D721Med (cell line): ENCODE measurements at places on chromosomes 6 and 20.

DNA sequence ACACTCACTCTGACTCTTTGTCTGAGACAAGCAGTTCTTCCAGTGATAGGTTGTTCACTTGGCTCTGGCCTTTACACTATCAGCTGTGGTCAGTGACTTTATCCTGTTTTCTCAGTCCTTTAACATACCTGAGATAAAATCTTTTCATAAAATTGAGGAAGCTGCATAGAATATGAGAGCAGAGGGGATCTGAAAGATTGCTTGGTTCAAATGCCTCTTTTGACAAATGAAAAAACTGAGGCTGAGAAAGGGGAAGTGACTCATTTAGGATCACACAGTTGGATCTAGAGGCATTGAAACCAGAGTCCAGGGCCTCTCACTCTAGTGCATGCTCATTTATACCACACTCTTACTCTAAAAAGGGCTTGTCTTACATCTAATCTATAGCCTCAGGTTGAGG is 277.0 kb upstream of the TBX18 start:
- DNase-seq = no peak

DNA sequence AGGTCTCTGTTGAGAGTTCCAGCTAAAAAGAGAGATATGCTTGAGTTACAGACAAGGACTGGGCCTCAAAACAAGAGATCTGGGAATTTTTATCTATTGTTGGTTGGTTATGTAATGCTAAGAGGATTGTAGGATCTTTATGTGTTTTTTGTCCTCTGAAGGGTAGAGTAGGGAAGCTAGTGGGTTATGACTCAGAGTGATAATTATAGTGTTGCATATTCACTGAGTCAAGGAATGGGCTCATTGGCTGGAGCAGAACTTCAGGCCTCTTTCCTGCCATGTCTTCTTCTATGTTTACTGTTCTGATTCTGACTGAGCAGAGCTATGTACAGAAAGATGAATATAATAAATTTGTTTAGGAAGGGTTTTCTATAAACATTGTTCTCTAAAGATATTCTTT is 66.1 kb upstream of the NOX3 start:
- no peak for DNase-seq

DNA sequence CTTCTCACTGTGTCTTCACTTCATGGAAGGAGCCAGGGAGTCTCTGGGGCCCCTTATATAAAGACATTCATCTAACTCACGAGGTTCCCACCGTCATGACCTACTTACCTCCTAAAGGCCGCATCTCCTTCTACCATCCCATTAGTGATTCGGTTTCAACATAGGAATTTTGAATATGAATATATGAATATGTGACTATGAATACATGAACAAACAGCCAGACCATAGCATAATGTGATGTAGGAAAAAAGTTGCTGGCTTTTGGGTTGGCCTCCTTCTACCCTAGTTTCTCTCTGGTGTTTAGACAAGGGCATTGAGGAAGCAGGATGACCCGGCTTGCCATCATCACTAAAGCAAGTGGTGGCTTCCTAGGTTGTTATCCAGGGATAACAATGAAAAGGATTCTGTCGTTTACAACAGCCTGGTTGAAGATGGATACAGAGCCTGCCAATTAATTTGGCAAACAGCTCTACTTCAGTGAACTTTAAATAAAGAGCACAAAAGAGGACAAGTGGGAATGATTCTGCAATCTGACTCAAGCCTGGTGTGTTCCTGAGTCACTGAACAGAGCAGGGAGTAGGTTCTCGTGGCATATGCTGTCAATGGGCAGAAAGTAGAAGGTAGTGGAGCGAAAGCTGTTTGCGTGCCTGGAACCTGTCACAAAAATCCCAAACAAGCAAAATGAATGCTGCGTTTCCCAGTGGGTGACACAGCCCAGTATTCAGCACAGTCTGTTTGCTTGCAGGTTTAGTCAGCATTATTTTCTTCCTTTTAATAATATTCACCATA is 44.0 kb upstream of the DOK5 start:
- no peak for DNase-seq

GRCh38 chr6:115901896-115902295 is 158.8 kb downstream of the FRK start:
- DNase-seq = no peak

- DNase-seq = no peak
Measured at GRCh38 chr6:115271434-115271833, 789.3 kb downstream of the FRK start.

DNA sequence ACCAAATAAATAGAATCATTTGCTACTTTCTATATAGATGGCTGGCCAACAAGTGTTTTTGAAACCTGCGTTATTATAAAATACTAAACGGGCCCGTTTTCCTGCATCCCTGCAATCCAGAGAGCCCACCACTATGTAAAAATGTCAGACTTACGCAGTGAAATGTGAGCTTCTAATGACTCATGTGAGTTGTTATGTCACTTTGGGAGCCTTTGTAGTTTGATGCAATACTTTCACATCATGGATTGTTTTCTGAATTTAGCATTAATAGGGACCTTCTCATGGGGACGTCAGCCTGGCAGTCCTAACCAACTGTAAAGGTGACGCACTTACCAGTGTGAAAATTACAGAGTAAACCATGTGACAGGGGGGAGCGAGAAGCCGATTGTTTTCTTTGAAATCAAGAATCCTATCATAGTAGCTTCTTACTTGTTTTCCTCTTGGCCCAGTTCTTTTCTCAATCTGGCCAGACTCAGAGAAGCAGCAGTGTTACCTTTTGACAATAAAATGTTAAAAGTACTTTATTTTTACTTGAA is 75.3 kb downstream of the SSR1 start:
- DNase-seq = no peak

DNA sequence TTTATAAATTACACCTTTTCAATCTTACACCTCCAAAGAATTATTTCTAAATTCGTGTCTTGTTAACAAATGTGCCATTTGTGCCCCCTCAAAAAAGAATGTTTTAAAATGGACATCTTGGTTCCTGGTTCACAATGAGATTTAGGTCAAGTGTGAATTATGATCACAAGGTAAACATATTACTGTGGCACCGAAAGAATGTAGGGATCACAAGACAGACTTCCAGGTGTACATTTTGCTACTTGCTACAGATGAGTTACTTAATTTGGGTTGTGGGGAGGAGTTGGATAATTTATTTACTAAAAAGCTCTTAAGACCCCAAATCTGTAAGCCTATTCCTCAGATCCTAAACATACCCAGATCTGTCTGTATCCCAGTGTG is 25.0 kb upstream of the ADTRP start:
- no peak for DNase-seq

DNA sequence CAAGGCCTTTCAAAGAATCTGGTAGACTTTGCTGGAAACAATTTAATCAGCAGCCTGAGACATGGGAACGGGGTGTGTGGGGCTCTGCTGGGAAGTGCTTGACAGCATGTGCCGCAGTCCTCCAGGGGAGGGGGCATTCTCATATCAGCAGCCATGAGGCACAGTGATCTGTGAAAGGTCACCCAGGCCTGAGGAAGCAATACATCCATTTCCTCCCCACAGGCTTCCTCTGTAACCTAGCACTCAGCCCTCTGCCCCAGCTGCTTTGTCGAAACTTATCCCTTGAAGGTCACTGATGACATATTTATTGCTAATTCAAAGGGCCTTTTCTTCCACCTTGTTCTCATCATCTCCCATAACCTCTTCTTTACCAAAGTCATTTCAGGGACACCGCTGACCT is 103.3 kb downstream of the TNFAIP3 start:
- no peak for DNase-seq

GRCh38 chr6:164322533-164322932 is 908.0 kb downstream of the QKI start:
- no peak for DNase-seq

- DNase-seq = no peak
Measured at GRCh38 chr20:8082989-8083388, 49.1 kb upstream of the PLCB1 start.

GRCh38 chr6:105591053-105591452 is 188.2 kb upstream of the PREP start:
- DNase-seq = no peak
